Gastrocnemius medialis (tissue), 4 donors: ENCODE measurements at places on chromosomes 2 and 18. TPM values are rescaled to one million over a fixed set of nuclear protein-coding genes. Genes with fewer than 3 reads are reported as not detected.

- no peak for DNase-seq
- H3K4me1 ChIP-seq: peaks cover 10% of the 10 kb centered on the region
- H3K27me3 ChIP-seq: no peaks in the 10 kb centered on the region
- no peak overlapping the region for H3K27ac ChIP-seq
- H3K4me3 ChIP-seq: no peak overlapping the region
- peaks cover 4% of the 10 kb centered on the region for H3K36me3 ChIP-seq
Observed at GRCh38 chr2:152347076-152347475, 12.1 kb downstream of the FMNL2 start.

- no peaks in the 10 kb centered on the region for H3K4me1 ChIP-seq
- H3K36me3 ChIP-seq: no peaks in the 10 kb centered on the region
- no peak overlapping the region for H3K27ac ChIP-seq
Observed at GRCh38 chr2:11967946-11968465, 221.6 kb downstream of the LPIN1 start.

DNA sequence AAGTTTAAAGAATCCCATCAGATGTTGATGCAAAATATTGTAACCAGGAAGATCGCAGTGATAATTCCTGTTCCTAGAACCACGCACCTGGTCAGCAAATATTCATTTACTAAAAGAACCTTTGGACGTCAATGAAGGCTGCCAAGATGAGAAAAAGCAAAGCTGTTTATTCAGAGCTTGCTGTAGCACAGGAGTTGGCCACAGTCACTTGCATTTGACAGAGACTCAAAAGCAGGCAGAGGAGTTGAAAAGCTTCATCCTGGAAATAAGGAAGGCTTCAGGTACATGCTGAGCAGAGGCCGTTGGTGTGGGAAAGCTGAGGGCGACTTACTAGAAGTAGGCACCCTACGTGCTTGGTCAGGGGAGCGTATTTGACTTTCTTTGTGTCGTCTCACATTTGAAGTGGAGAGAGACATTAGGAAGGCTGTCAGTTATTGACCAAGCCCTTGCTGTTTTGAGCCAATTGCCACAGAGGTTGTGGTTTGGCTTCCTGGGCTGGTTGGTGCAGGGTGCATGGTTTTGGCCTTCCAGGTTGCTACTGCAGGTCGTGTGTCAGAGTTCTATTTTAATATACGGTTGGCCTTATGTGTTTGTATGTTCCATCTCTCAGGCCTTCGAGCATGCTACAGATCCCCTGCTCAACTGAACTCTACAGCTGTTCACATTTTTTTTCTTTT, 289.6 kb downstream of the METTL4 start:
- no peaks in the 10 kb centered on the region for H3K36me3 ChIP-seq
- no peaks in the 10 kb centered on the region for H3K4me1 ChIP-seq

DNA sequence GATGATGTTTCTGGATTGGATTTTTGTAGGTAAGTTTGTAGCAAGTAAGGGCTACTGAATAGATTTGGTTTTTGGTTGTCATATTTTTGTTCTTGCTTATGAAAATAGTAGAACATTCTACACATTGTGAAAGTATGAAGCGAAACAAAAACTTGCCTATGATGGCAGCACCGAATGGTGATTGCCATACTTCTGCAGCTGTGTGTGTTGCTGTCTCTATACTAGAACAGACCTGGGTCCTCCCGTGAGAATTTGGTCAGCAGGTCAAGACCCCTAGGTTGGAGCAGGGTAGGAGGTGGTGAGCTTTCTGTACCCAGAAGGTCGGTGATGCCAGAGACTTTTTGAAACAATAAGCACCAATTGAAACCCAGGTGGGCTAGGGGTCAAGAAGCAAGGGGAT, 322.6 kb downstream of the PRKCE start:
- H3K4me1 ChIP-seq: no peaks in the 10 kb centered on the region
- no peak overlapping the region for H3K27ac ChIP-seq
- no peak overlapping the region for H3K4me3 ChIP-seq

GRCh38 chr2:39734445-39734844, 44.6 kb downstream of the THUMPD2 start:
- H3K27me3 ChIP-seq: no peaks in the 10 kb centered on the region
- no peaks in the 10 kb centered on the region for H3K36me3 ChIP-seq
- no peak overlapping the region for H3K4me3 ChIP-seq
- no peak for DNase-seq
- H3K27ac ChIP-seq: no peak overlapping the region

- H3K4me1 ChIP-seq: no peaks in the 10 kb centered on the region
- no peak overlapping the region for H3K27ac ChIP-seq
- no peaks in the 10 kb centered on the region for H3K27me3 ChIP-seq
Observed at GRCh38 chr2:73852020-73852419, 23.3 kb downstream of the STAMBP start.

- no peak overlapping the region for H3K4me3 ChIP-seq
- no peak for DNase-seq
- H3K36me3 ChIP-seq: no peaks in the 10 kb centered on the region
Observed at GRCh38 chr2:74632209-74632938, 15.8 kb downstream of the M1AP start.

UGT1A4 gene
- total RNA-seq: 0.51 TPM

DNA sequence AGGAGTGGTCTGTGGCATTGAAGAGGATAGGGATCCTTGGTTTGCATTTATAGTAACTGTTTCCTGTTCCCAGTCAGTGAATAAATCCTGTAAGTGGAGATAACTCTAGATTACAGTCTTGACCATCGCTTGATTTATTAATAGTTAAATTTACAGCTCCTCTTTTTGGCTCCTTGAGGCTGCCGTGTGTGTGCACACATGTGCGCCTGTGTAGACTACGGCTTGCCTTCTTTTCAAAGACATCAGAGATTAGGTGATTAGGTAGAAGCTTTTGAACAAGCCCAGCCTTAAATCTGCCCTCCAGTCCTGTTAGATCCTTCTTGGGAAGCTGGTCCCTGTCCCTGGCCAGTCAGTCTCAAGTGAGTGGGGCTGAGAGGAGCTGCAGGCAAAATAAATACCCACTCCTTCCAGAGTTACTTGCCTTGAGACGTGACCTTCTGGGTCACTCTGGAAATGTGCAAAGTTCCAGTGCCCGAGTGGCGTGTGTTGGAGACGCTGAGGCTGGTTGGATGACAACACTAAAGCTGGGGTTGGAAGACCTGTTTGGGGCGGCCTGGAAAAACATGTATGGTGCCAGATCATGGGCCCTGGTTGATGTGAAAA, 32.0 kb downstream of the TCF7L1 start:
- peaks cover 48% of the 10 kb centered on the region for H3K4me1 ChIP-seq
- no peaks in the 10 kb centered on the region for H3K27me3 ChIP-seq
- H3K36me3 ChIP-seq: no peaks in the 10 kb centered on the region
- DNase-seq: no peak
- no peak overlapping the region for H3K4me3 ChIP-seq

- H3K27me3 ChIP-seq: no peaks in the 10 kb centered on the region
- H3K4me3 ChIP-seq: no peak overlapping the region
- DNase-seq: no peak
Observed at GRCh38 chr18:62183578-62184195, 3.2 kb downstream of the PIGN start.

GRCh38 chr18:45997700-45998151, 30.6 kb upstream of the EPG5 start:
- no peaks in the 10 kb centered on the region for H3K27me3 ChIP-seq
- no peak for DNase-seq
- H3K4me3 ChIP-seq: no peak overlapping the region
- no peak overlapping the region for H3K27ac ChIP-seq

DNA sequence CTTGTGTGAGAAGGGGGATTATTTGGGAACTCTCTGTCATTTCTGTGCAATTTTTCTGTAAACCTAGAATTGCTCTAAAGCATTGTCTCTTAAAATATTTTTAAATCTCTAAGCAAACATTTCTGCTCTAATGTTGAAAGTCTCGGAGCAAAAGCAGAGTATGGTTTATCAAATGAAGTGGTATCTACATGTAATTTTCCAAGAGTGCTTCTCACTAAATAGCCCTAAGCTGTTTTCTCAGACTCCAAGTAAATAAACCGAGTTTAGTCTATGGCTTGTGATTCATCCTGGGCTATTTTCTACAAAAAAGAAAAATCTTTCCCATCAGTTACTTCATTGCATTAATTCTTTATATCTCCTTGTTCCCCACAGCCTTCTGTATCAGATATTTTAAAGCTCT, 90.8 kb downstream of the METTL4 start:
- no peak overlapping the region for H3K4me3 ChIP-seq
- no peaks in the 10 kb centered on the region for H3K36me3 ChIP-seq
- H3K27ac ChIP-seq: no peak overlapping the region
- no peaks in the 10 kb centered on the region for H3K4me1 ChIP-seq
- no peak for DNase-seq

DNA sequence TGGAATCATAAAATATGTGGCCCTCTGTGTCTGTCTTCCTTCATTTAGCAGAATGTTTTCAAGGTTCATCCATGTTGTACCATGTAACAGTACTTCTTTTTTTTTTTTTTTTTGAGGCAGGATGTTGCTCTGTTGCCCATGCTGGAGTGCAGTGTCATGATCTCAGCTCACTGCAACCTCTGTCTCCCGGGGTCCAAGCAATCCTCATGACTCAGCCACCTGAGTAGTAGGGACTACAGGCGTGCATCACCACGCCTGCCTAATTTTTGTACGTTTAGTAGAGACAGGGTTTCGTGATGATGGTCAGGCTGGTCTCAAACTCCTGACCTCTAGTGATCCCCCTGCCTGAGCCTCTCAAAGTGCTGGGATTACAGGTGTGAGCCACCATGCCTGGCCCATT, 31.2 kb downstream of the RAB1A start:
- H3K4me3 ChIP-seq: no peak overlapping the region
- H3K27me3 ChIP-seq: no peaks in the 10 kb centered on the region
- no peak for DNase-seq
- H3K27ac ChIP-seq: no peak overlapping the region
- peaks cover 5% of the 10 kb centered on the region for H3K4me1 ChIP-seq
- H3K36me3 ChIP-seq: peaks cover 67% of the 10 kb centered on the region

DNA sequence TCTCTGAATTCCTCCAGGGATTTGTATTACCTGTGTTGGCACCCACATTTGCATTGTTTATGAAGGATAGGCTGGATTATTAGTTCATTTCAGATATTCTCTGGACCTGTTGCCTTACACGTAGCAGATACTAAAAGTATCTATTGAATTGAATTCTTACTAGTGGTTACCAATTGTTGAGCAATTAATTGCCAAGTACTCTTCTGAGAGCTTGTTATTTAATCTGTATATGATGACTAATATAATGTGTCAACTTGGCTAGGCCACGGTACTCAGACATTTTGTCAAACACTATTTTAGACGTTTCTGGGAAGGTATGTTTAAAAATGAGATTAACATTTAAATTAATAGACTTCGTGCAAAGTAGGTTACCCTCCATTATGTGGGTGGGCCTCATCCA, 2.5 kb upstream of the SPP2 start:
- H3K27me3 ChIP-seq: no peaks in the 10 kb centered on the region
- H3K27ac ChIP-seq: no peak overlapping the region
- H3K4me3 ChIP-seq: no peak overlapping the region
- no peaks in the 10 kb centered on the region for H3K4me1 ChIP-seq
- no peak for DNase-seq

SLC30A3 gene
- not detected for total RNA-seq

GRCh38 chr2:45168711-45169338, 159.6 kb upstream of the SIX2 start:
- peaks cover 6% of the 10 kb centered on the region for H3K4me1 ChIP-seq
- no peak for DNase-seq
- H3K27me3 ChIP-seq: peaks cover 30% of the 10 kb centered on the region
- H3K36me3 ChIP-seq: no peaks in the 10 kb centered on the region
- H3K4me3 ChIP-seq: peak overlapping the region; percentile 63

GRCh38 chr2:111659361-111660333, 224.3 kb downstream of the ANAPC1 start:
- H3K27ac ChIP-seq: peak overlapping the region; percentile 65
- peak; percentile 79 for DNase-seq
- no peak overlapping the region for H3K4me3 ChIP-seq
- no peaks in the 10 kb centered on the region for H3K36me3 ChIP-seq

GRCh38 chr2:104254017-104254416, 599.9 kb upstream of the POU3F3 start:
- H3K4me3 ChIP-seq: no peak overlapping the region
- no peaks in the 10 kb centered on the region for H3K4me1 ChIP-seq
- no peaks in the 10 kb centered on the region for H3K36me3 ChIP-seq
- no peaks in the 10 kb centered on the region for H3K27me3 ChIP-seq

DNA sequence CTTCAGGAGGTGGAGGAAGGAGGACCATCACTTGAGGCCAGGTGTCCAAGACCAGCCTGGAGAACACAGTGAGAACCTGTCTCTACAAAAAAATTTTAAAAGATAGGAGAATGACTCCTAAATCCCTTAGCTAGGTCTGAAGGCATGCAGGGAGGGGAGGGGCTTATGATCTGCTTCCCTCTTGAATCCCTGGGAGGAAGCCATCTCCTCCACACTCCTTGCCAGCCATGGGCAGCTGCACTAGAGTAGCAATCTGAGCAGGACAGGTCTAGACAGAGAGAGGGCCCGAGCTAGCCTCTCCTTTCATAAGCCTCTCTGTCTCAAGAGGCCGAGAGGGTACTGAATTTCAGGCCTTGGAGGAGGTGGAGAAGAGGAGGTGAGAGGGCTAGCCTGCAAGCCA, 42.5 kb downstream of the DAPL1 start:
- no peaks in the 10 kb centered on the region for H3K27me3 ChIP-seq
- no peak for DNase-seq
- no peak overlapping the region for H3K27ac ChIP-seq
- no peaks in the 10 kb centered on the region for H3K4me1 ChIP-seq

- no peak overlapping the region for H3K4me3 ChIP-seq
- H3K27ac ChIP-seq: no peak overlapping the region
- no peaks in the 10 kb centered on the region for H3K4me1 ChIP-seq
- DNase-seq: no peak
- no peaks in the 10 kb centered on the region for H3K36me3 ChIP-seq
- no peaks in the 10 kb centered on the region for H3K27me3 ChIP-seq
Observed at GRCh38 chr2:7972670-7973069, 709.2 kb upstream of the ID2 start.

DNA sequence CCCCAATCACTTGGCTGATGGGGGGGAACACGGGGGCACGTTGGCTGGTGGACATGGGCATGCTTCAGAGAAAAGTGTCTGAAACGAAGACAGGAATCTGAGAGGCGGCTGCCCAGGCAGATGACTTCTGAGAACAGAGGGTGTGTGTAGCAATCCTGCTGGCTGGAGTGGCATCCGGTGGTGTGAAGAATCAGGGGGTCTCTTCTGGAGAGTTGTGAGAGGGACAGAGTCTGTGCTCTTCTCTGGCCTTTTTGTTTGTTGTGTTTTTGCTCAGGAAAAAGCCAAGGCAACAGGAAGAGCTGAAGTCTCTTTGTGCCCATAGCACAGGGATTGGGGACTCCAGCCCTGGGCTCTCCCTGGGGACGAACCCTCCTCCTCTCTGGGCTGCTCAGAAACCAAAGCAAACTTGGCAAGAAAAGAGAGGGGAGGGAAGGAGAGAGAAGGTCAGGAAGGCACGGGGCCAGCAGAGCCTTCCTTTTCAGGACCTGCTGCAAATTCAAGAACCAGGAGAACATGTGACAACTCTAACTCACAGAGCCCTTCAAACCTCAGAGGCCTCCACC, 97.0 kb upstream of the SMAD2 start:
- no peak overlapping the region for H3K27ac ChIP-seq
- no peaks in the 10 kb centered on the region for H3K36me3 ChIP-seq
- H3K4me1 ChIP-seq: peaks cover 5% of the 10 kb centered on the region
